ENCODE measurements at places on chromosomes 2 and 18. TPM values are rescaled to one million over a fixed set of nuclear protein-coding genes. Genes with fewer than 3 reads are reported as not detected.

SULT1C2 gene
- not detected for total RNA-seq

KLF7 gene
- 19.2 TPM for total RNA-seq

ARHGAP15 gene
- 158 TPM for total RNA-seq

CDH19 gene
- total RNA-seq = not detected

- H3K4me3 ChIP-seq = no peak overlapping the region
- H3K27me3 ChIP-seq = no peaks in the 10 kb centered on the region
- H3K27ac ChIP-seq = no peak overlapping the region
- no peak for DNase-seq
Measured at GRCh38 chr2:120629241-120629895, 106.3 kb upstream of the GLI2 start.

DNA sequence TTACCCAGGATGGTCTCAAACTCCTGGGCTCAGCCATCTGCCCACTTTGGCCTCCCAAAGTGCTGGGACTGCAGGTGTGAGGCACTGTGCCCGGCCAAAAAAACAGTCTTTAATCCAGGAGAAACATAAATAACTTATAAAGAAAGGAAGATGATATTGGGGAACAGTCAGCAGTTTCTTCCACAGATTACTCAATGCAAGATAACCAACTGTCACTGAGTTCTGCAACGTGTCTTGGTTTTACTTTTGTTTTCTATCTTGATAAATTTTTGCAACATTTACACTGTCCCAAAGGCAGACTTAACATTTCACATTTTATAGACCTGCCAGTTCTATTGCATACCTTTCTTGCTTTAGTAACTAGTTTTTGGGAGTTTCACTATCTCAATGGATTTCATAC is 71.1 kb downstream of the ANKRD44 start:
- H3K27me3 ChIP-seq = no peaks in the 10 kb centered on the region
- peaks cover 83% of the 10 kb centered on the region for H3K4me1 ChIP-seq
- peak overlapping the region; percentile 77 for H3K4me3 ChIP-seq
- DNase-seq = no peak

- H3K27me3 ChIP-seq = no peaks in the 10 kb centered on the region
- DNase-seq = no peak
- no peak overlapping the region for H3K4me3 ChIP-seq
- H3K4me1 ChIP-seq = no peaks in the 10 kb centered on the region
- H3K36me3 ChIP-seq = peaks cover 56% of the 10 kb centered on the region
- no peak overlapping the region for H3K27ac ChIP-seq
Measured at GRCh38 chr2:197559681-197560080, 43.8 kb downstream of the MOB4 start.

GRCh38 chr18:2723207-2723606 is 67.7 kb downstream of the SMCHD1 start:
- H3K27me3 ChIP-seq = no peaks in the 10 kb centered on the region
- H3K4me1 ChIP-seq = peaks cover 10% of the 10 kb centered on the region
- DNase-seq = no peak
- no peak overlapping the region for H3K4me3 ChIP-seq
- peak overlapping the region; percentile 12 for H3K27ac ChIP-seq

GRCh38 chr2:8571792-8572499 is 109.9 kb upstream of the ID2 start:
- peaks cover 35% of the 10 kb centered on the region for H3K4me1 ChIP-seq
- H3K36me3 ChIP-seq = no peaks in the 10 kb centered on the region
- DNase-seq = no peak
- H3K27me3 ChIP-seq = peaks cover 16% of the 10 kb centered on the region
- H3K4me3 ChIP-seq = no peak overlapping the region

DNA sequence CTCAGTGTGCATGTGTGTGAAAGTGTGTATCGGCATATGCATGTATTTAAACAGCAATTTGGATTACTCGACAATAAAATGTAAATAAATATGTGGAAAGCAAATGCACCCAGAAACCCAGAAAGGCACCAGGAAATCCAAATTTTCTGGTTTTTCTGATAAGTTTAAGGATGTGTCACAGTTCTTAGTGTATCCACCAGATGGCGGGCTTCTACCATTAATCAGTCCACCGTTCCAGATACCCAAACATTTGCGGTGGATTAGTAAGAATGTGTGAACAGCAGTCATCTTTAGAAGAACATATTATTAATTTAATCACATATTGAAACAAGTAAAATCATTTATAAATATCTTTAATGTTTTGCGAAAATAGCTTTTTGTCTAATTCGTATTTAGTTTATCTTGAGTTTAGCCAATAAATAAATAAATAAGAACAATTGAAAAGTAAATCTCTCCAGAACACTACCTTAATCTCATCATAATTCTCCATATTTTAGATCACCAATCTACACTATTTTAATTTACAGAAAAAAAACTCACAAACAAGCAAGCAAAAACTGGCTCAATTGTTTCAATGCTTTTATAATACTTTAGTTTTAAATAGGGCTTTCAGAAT is 298.9 kb downstream of the DSEL start:
- no peaks in the 10 kb centered on the region for H3K4me1 ChIP-seq
- no peaks in the 10 kb centered on the region for H3K36me3 ChIP-seq
- no peaks in the 10 kb centered on the region for H3K27me3 ChIP-seq

DNA sequence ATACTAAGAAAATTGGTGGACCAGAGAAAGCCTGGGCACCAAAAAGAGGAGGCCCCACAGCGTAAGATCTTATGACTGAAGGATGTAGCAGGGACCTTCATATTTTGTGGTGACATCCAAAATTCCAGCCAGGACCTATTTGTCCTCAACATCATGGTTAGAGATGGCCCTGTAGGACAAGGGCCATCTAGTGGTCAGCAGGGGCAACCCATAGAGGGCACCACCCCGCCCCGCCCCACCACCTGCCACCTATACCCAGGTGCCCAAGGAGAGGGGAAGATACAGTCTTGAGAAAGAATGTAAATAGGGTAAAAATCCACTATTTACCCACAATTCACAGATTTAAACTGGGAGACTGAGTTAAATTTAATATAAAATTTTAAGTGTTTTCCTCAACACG is 59.6 kb upstream of the TMEM163 start:
- DNase-seq = no peak
- H3K27ac ChIP-seq = no peak overlapping the region
- peaks cover 10% of the 10 kb centered on the region for H3K27me3 ChIP-seq
- H3K4me1 ChIP-seq = no peaks in the 10 kb centered on the region

GRCh38 chr2:58436872-58437271 is 195.7 kb upstream of the FANCL start:
- DNase-seq = no peak
- no peak overlapping the region for H3K4me3 ChIP-seq
- no peaks in the 10 kb centered on the region for H3K4me1 ChIP-seq
- H3K27me3 ChIP-seq = peaks cover 18% of the 10 kb centered on the region
- no peaks in the 10 kb centered on the region for H3K36me3 ChIP-seq
- H3K27ac ChIP-seq = no peak overlapping the region

DNA sequence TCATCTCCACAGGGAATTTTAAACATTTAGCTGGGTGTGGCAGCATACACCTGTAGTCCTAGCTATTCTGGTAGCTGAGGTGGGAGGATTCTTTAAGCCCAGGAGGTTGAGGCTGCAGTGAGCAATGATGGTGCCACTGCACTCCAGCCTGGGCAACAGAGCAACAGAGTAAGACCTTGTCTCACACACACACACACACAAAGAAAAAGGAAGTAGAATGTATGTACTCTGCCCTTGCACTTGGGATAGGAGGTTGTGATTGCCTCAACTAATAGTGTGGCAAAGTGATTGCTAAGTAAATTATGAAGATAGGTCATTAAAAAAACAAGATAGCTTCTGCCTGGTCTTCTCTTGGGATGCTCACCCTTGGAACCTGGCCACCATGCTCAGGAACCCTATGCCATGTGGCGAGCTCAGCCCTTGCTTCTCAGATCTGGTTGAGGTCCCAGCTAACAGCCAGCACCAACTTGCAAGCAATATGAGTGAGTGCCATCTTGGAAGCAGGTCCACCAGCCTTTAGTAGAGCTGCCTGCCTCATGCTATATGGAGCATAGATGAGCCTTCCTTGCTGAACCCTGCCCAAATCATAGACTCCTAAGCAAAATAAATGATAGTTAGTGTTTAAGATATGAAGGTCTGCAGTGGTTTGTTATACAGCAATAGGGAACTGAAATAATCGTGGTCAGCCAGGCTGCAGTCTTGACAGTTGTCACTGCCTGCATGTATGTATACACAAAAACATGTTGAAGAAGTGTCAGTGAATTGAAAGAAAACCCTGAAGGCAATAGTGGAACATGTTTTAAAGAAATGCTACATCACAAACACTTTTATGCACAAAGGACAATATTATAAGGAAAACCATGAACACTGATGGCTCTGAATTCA is 30.1 kb upstream of the PNO1 start:
- H3K4me1 ChIP-seq = peaks cover under 1% of the 10 kb centered on the region
- H3K27ac ChIP-seq = no peak overlapping the region
- peaks cover 2% of the 10 kb centered on the region for H3K36me3 ChIP-seq
- no peak overlapping the region for H3K4me3 ChIP-seq
- DNase-seq = no peak

GRCh38 chr2:71971493-71971892 is 176.2 kb downstream of the CYP26B1 start:
- H3K27ac ChIP-seq = no peak overlapping the region
- no peak overlapping the region for H3K4me3 ChIP-seq
- no peaks in the 10 kb centered on the region for H3K4me1 ChIP-seq
- H3K27me3 ChIP-seq = peaks cover 12% of the 10 kb centered on the region

Data from activated CD8-positive, alpha-beta T cell treated with anti-CD3 and anti-CD28 coated beads, Interleukin-2, amount 10 ng/mL, durations not matched to agents 7 days and 5 days (primary cell).